ENCODE measurements at places on chromosomes 2 and 18.

DNA sequence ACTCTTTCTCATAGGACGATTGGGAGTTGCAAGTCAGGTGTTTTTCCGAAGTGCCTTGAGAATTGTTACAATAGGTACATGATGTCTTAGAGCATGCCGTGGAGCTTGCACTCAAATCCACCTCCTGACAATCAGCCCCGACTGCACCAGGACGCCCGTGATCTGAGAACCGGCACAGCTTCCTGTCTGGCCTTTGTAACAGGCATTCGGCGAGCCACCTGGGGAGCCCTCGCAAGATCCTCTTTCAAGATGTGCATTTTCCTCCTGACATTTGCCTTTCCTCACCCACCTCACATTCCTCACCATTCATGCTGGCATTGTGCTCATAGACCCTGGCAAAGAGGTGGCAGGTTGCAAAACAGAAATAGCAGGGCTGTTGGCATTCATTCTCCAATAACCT lies 427.3 kb downstream of the GALR1 start:
- DNase-seq = no peak

DNA sequence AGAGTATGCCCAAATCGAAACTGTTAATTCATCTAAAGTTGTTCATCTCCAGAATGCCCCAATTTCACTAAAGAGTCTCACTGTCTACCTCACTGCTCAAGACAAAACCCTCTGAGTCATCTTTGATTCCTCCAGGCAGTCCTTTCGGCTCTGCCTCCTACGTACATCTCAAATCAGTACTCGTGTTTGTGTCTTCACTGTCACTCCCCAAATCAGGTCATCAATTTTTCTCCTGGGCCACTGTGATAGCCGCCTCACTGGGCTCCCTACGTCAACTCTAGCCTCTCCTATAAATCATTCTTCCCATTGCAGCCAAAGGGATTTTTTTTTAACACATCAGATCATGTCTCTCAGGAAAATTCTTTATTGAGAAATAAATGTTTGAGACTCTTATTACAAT lies 42.1 kb upstream of the TTC39C start:
- no peak for DNase-seq

GRCh38 chr2:238148981-238149380 lies 9.8 kb upstream of the ERFE start:
- no peak for DNase-seq

- no peak for DNase-seq
Observed at GRCh38 chr2:70069049-70069448, 18.2 kb upstream of the PCBP1 start.

- DNase-seq = no peak
Observed at GRCh38 chr18:72811047-72811446, 56.7 kb downstream of the NETO1 start.

DNA sequence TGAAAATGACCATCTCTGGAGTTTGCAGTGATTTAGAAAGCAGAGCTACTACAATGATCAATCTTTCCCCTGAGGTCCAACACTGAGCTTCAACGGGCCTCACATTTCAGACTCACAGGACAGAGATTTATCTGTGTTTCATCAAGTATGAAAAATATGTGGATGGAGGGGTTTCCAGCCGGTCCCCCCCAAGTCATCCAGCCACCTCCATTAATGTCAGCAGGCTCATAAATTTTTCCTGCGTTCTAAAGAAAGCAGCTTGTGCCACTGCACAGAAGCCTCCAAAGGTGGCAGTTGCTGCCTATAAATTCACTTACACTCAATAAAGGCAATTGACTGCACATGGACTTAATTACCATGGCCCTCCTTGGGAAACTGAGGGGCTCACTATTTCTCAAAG lies 117.4 kb upstream of the ACKR3 start:
- no peak for DNase-seq

- no peak for DNase-seq
Observed at GRCh38 chr2:88492002-88492401, 39.5 kb upstream of the FOXI3 start.

- no peak for DNase-seq
Observed at GRCh38 chr2:86439879-86440630, 1.1 kb upstream of the KDM3A start.

GRCh38 chr2:56109994-56110393 lies 73.8 kb upstream of the CCDC85A start:
- DNase-seq = no peak

DNA sequence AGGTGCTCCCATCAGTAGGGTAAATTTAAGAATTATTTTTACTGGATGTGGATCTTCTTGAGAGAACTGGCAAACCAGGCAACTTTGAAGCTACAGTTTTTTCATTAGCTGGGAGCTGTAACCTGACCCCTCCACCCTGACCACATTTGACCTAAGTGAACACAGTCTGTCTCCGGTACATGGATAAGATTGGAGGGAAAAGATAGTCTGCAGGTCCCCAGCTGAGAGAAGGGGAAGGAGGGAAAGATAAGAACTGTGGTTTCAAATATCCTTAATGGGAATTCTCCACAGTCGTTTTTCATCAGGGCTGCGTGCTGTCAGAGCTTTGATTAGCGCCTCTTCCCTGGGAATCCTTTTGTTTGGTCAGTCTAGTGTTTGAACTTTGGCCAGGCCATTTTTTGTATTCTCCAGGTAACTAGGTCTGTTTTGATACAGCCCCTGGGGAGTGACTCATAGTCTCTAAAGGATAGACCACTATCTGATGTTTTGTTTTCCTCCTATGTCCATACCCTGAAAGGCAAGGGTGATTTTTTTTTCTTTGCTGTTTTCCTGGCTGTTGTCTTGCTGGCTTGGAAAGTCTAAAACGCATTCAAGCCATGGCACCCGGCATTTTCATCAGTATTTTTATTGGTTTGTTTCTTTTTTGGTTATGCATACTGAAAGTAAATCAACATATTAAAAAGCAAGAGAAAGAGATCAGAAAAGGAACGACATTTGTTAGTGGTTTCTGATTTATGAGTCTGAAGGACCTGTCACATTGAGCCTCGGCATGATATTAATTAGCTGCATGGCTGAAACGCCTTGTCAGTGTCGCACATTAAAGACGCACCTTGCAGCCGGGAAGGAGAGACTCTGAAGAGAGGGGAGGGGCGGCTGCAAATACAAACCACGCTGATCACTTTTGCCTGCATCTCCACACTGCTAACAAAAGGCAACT lies 183.4 kb upstream of the FN1 start:
- DNase-seq = no peak

DNA sequence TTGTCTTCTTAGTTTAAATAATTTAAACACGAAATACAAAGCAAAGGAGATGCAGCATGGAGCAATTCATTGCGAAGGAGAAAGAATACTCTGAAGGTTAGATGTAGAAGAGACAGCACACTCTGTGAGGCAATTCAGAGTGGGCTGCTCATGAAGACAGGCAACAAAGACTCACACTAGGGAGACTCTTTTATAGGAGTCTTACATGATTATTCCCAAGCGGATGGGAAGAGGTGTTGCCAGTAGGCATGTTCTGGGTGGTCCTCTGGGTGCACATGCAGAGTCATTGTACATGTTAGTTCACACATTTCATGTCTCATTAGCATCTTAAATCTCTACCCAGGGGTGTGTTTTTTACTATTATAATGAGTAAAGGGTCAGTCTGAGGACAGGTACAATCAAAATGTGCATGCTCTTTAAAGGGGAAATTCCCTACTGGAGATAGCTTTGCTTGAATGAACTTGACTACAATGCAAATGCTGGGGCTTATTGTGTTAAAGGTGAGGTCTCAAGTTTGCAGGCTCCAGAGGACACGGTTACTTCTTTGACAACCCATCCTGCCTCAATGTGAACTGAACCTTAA lies 275.5 kb downstream of the CDH19 start:
- no peak for DNase-seq

GRCh38 chr18:5294113-5294456 lies 1.4 kb downstream of the ZBTB14 start:
- DNase-seq = no peak

- DNase-seq = no peak
Observed at GRCh38 chr18:62981566-62981965, 266.2 kb downstream of the PHLPP1 start.

GRCh38 chr2:156511803-156512202 lies 75.6 kb downstream of the GPD2 start:
- DNase-seq = no peak

All from neural crest cell (in vitro differentiated cells).